ENCODE measurements at places on chromosomes 2 and 18. TPM values are rescaled to one million over a fixed set of nuclear protein-coding genes. Genes with fewer than 3 reads are reported as not detected.

Gene HJURP
- 1.2 TPM for polyA plus RNA-seq

Gene FABP1
- 3.8 TPM for polyA plus RNA-seq

Gene REG1B
- polyA plus RNA-seq: 6.2 TPM

Gene GAL3ST2
- polyA plus RNA-seq: not detected

Gene CABLES1
- 11.6 TPM for polyA plus RNA-seq

Gene MBD2
- 38.2 TPM for polyA plus RNA-seq

Gene TMEM247
- polyA plus RNA-seq: not detected

Gene AGXT
- polyA plus RNA-seq: not detected

Gene FAP
- 1.1 TPM for polyA plus RNA-seq

Gene SPP2
- not detected for polyA plus RNA-seq

Gene ABCA12
- not detected for polyA plus RNA-seq

Gene SGPP2
- 3.9 TPM for polyA plus RNA-seq

Gene RALBP1
- 40.6 TPM for polyA plus RNA-seq

Gene TBC1D8
- polyA plus RNA-seq: 9.9 TPM

Gene MXD1
- polyA plus RNA-seq: 9.1 TPM

Gene RBKS
- 1.9 TPM for polyA plus RNA-seq

Gene EVA1A
- 3.5 TPM for polyA plus RNA-seq

Gene PSMA8
- polyA plus RNA-seq: 0.31 TPM

Gene LINC00305
- polyA plus RNA-seq: not detected

Gene FARP2
- polyA plus RNA-seq: 15.8 TPM

Gene FAM237A
- polyA plus RNA-seq: not detected

Gene CYP27C1
- polyA plus RNA-seq: 0.25 TPM

Gene SPATA3
- polyA plus RNA-seq: not detected

Gene ACVR1
- 5.5 TPM for polyA plus RNA-seq

Gene UGT1A10
- 2.2 TPM for polyA plus RNA-seq

Gene PLEK
- polyA plus RNA-seq: 5.5 TPM

Gene SLC23A3
- not detected for polyA plus RNA-seq

Gene NXPH2
- not detected for polyA plus RNA-seq

Gene TTR
- 8.0 TPM for polyA plus RNA-seq

Gene TTC21B
- polyA plus RNA-seq: 3.9 TPM

Measured in stomach (tissue), 19 donors.